Right kidney (tissue), 9 donors: ENCODE measurements at places on chromosomes 6 and 20.

DNA sequence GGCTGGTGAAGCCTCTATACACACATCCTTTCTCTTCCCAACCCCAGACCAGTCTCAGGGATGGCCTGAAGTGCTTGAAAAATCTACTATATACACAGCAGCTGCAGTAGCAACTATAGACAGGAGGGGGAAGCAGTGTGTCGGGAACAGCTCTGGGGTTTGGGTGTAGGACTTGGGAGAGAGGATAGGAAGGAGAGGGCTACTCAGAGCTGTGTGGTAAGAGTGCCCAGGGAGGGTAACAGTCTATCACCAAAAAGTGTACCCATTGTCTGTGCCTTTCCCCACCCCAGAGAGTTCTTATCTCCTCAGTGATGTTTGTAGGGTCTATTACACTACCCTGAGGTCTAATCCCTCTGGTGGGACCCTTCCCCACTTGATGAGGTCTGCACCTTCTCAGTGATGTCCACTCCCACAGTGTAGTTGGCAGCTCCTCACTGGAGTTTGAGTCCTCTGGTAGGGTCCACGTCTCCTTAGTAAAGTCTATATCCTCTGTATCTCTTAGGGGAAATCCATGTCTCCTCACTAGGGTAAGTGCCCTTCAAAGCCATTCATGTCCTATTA, 1.5 kb upstream of the GGT7 start:
- peak; percentile 53 for DNase-seq

DNA sequence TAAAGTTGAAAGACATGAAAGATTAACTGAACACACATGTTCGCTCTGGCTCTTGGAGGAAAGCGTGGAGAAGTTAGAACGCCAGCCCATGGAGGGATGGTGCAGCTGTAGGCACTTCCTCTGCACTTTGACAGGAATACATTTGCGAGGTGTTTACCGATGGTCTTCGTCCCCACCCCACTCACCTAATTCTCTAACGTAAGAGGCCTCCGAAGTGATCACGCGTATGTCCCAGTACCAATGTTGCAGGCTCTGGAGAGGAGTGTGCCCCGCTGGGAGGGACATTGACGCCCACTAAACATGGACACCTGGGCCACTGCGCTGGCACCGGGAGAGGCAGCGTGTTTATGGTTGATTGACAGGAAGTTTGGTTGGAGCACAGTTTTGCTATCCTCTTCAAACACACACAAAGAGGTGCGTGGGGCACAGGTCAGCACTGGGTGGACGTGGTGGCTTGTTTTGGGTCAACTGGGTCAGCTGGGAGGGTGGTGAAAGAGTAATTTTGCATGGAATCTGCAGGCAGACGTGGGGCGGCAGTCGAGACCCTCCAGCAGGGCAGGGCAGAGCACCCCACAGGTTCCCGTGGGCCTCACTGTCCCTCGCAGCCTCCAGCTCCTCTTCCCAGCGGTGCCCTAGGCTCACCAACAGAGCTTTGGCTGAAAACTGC, 110.1 kb downstream of the DLL1 start:
- no peak for DNase-seq

GRCh38 chr6:36659271-36659670, 19.2 kb upstream of the CDKN1A start:
- DNase-seq = no peak

DNA sequence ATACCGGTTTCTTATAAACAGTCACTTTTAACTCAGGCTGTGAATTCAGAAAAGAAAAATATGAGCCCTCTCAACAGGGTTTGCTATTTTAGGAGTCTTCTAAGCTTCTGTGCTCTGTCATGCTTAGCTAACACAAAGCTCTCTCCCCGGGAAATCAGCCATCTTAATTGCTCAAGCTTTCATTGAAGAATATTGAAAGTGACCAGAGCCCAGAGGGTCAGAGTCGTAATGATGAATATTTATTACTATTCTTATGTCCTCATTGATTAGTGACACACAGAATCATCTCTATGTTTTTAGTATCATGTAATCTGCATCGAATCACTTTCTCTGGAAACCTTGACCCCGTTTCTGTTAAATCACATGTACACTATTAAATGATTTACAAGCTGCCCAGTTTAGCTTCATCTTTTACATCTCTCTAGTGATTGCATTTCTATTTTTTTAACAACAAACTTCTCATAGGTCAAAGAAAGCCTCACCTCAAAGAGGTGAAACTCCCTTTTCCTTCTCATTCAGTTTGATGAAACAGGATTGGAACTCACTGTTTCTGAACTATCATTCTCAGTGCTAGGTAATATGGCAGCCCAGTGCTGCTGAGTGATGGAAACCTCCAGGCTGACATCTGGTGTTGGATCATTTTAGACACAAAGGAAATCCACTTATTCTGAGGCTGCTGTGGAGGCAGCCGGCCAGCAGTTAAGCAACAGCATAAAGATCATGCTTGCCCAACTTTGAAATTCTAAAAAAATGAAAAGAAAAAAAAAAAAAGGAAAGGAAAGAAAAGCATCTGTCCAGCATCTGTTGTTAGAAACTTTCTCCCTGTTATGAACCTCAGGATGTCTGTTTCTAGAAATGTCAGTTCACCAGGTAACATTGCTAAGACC, 96.3 kb downstream of the RFPL4B start:
- peak; percentile 31 for DNase-seq

GRCh38 chr20:58482416-58482815, 32.8 kb downstream of the APCDD1L start:
- DNase-seq = no peak

DNA sequence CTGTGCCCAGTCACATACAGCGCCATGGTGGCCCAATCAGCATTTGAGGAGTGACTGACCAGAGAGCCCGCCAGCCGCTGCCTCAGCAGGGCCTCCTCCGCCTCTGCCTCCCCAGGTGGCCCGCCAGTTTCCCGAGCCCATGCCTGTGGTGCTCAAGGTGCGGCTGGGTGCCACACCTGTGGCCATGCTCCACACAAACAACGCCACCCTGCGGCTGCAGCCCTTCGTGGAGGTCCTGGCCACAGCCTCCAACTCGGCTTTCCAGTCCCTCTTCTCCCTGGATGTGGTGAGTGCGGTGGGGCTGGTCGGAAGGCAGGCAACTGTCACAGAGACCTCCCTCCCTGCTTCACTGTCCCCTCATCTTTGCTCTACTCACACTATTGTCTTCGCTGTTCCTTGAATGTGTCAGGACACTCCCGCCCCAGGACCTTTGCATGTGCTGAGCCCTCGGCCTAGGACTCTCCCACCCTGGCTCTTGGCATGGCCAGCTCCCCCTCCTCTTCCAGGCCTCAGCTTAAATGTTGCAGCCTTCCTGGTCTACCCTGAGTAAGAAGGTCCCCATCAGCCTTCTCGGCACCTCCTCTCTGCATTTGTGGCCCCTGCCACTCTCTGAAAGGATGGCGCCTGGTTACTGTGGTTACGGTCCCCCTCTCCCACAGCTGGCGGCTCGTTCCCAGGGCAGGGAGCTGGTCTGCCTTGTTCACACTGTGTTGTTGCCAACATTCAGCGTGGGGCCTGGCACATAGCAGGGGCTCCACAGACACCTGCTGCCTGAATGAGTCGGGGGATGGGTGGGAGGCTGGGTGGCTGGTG, 11.8 kb upstream of the BPIFB6 start:
- no peak for DNase-seq

- DNase-seq = no peak
Measured at GRCh38 chr20:53702617-53703016, 109.0 kb upstream of the ZNF217 start.

- no peak for DNase-seq
Measured at GRCh38 chr20:56428410-56428809, 16.4 kb downstream of the CASS4 start.

DNA sequence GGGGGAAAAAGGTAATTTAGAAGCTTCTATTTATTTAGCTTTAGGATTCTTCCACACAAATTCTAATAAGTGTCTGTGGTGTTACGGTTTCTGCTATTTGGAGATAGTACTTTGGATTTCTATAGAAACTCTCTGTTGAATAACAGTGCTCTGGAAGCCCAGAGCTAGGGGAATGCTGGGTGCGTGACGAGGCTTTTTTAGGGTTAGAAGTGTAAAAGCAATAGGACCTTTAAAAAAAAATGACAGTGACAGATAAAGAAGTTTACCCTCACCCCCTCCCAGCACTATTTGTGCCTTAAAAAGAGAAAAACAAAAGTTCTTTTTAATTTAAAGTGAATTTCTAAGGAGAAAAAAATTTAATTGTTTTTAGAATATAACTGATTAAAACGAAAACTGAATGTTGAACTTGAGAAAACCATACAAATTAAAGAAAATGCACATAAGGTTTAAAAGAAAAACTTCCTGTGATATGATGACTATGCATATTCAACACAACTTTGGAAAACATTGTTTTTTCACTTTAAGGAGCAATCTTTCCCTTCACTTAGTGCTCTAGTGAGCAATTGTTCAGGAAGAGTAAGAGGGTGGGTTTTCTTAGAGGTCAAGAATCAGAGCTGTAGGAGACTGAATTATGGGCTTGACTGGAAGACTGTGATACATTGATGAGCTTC, 89.6 kb upstream of the RIPOR2 start:
- DNase-seq = no peak

- DNase-seq = peak; percentile 81
Measured at GRCh38 chr6:152380993-152381898, 255.9 kb downstream of the SYNE1 start.

- DNase-seq = no peak
Measured at GRCh38 chr20:45701104-45701503, 734 bp upstream of the WFDC13 start.

GRCh38 chr6:84027340-84028181, 6.0 kb upstream of the MRAP2 start:
- no peak for DNase-seq

DNA sequence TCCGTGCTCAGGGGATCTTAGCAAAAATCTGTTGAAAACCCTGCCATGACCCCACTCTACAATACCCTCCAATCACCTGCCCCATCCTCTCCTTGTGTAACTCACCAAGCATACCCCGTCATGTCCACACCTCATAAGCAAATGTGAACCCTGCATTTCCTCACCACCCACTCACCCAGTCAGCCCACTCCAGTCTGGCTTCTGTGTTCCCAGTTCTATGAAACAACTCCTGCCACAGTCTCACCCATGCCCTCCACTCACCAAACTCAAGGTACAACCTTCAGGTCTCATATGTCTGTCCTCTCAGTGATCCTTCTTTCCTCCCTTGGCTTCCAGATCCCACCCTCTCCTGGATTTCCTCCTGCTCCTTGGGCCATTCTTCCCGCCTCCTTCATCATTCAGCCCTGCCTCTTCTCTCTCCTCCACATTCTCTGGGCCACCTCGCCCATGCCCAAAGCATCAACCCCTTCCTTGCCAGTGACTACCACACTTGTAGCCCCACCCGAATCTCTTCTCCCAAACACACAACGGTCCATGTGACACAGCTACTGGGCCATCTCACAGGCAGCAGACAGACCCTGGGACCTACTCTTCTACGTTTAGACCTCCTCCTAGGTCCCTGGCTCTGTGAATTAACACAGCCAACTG, 8.8 kb downstream of the DDRGK1 start:
- no peak for DNase-seq

DNA sequence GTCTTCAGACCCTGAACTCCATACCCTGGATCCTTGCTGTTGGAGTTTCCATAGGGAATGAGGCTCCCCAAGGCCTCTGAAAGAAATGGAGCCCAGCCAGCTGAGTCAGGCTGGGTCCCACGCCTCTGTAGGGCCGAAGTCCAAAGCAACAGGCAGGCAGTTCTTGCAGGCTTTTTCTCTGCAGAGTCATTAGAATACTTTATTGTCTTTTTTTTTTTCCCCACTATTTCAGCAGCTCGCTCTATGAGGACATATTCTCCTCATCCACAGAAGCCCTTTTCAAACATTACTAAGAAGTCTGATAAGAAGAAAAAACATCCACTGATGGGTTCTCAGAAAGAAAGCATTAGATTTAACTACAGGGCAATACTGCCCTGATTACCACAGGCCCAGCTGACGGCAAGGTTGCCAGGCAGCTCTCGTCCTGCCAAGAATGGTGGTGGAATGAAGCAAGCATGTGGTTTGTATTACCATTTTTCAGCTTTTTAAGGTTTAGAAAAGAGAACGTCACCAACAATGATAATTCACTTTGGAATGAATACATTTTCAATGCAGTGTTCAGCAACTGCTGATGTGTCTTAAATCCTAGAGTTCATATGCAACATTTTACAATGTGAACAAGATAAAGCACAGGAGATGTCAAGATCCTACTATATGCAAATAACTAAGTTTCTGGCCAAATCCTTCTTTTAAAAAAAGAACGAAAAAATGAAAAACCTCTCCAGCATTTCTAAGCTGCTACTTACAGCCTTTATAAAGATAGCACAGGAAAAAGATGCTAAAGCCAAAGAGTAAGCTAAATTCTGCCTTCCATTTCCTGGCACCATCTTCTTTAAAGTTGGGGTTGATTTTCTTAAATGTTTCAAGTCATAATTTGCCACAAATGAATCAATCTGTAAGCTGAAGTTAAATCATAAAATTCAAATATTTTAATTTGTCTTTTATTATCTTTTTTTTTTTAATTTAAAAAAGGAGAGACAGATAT, 223.6 kb upstream of the CITED2 start:
- no peak for DNase-seq

GRCh38 chr6:39893286-39893685, 41.0 kb downstream of the MOCS1 start:
- no peak for DNase-seq

- DNase-seq = no peak
Measured at GRCh38 chr6:36920546-36920945, 34.0 kb upstream of the PI16 start.
